ENCODE measurements at places on chromosomes 6 and 20.

DNA sequence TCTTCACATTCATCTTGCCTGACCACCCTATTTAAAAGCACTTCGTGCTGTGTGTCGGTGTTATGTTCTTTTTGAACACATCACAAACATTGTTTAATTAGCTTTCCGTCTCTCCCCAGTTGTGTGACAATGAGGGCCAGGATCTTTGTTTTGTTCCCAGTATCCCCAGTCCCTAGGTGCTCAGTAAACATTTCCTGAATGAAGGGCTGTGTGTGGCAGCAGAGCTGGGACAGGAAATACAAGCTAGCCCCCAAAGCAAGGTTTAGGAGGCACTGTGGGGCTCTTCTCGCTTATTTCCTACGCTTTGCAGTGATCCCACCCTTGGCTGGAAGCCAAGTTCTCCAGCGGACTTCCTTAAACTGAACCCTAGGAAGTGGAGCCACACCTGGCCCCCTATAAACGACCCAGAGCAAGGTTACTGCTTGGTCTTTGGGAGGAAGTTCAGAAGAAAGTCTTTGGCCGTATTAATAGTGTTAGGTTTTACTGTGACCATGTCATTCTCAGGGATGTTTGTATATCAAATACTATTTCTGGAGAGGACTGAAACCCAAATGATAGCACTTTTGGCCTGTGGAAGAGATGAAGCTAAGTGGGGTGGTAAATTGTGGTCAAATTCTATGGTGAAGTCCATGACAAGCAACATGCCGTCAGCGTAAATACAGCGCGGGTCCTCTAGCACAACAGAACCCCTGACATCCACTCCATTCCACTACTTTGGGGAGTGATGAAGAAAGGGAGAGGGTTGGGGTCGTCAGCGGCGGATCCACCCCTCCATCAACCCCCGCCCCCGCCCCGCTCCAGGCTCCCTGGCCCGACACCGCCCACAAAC, 570 bp upstream of the FANCE start:
- DNase-seq: no peak

- DNase-seq: no peak
Measured at GRCh38 chr20:967796-968742, 34.0 kb downstream of the RSPO4 start.

GRCh38 chr6:163916315-163917081, 502.0 kb downstream of the QKI start:
- no peak for DNase-seq

DNA sequence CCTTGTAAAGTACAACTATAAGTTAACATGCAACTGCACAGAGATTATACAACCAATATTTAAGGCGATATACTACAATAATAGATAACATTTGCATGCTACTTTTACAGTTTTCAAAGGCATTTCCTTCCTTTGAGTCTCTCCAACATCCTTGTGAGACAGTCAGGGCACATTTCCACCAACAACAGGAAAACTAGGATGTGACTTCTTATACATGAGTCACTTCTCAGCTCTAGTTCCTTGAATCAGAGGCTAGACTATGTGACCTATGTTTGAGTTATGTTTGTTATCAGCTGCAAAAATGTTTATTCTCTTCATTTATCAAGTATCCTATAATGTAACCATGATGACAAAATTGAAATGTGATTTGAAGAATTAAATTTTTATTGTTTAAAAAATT, 51.7 kb upstream of the TFAP2D start:
- DNase-seq: no peak

- no peak for DNase-seq
Measured at GRCh38 chr20:11246251-11246775, 572.5 kb upstream of the JAG1 start.

- DNase-seq: no peak
Measured at GRCh38 chr6:107764684-107765460, 59.2 kb downstream of the SCML4 start.

DNA sequence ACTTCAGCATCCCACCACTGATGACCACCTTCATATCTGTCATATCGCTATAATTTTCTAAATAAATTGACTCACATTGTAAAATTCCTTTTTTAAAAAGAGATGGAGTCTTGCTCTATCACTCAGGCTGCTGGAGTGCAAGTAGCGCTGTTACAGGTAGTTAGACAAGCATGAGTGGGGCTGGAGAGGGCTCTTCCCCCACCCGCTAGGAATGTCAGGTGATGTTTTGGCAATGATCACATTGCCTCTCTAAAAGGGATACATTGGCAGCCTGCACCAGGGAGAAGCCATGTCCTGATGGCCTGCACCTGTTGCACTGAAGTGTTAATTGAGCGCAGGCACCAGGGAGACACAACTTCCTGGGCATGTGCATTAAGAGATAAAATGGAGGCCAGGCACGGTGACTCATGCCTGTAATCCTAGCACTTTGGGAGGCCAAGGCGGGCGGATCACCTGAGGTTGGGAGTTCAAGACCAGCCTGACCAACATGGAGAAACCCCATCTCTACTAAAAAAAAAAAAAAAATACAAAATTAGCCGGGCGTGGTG, 16.9 kb upstream of the SLC22A16 start:
- DNase-seq: no peak

GRCh38 chr6:16857969-16858592, 96.8 kb upstream of the ATXN1 start:
- DNase-seq: no peak

GRCh38 chr20:55160996-55161395, 685.6 kb downstream of the DOK5 start:
- no peak for DNase-seq

DNA sequence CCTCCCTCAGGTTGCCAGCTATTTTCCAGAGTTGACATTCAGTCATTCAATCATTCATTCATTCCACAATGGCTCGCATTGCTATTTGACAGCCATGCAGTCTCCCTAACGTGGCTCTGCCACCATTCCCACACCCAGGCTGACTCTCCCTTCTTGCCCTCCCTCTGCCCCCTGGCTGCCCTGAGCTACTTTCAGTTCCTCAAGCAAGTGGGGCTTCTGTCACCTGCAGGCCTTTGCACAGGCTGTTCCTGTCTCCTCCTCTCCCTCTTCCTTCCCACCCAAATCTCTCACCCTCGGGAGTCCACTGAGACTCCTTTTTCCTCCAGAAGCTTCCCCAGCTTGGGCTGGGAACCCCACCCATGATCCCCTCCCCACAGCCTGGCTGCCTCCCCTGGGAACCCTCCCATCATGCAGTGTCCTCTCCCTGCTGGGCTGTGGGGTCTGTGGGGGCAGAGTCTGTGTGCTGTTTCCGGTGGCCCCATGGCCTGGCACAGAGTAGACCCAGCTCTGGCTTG, 2.6 kb downstream of the PACSIN1 start:
- DNase-seq: no peak

GRCh38 chr20:16279320-16279719, 293.9 kb downstream of the KIF16B start:
- no peak for DNase-seq

DNA sequence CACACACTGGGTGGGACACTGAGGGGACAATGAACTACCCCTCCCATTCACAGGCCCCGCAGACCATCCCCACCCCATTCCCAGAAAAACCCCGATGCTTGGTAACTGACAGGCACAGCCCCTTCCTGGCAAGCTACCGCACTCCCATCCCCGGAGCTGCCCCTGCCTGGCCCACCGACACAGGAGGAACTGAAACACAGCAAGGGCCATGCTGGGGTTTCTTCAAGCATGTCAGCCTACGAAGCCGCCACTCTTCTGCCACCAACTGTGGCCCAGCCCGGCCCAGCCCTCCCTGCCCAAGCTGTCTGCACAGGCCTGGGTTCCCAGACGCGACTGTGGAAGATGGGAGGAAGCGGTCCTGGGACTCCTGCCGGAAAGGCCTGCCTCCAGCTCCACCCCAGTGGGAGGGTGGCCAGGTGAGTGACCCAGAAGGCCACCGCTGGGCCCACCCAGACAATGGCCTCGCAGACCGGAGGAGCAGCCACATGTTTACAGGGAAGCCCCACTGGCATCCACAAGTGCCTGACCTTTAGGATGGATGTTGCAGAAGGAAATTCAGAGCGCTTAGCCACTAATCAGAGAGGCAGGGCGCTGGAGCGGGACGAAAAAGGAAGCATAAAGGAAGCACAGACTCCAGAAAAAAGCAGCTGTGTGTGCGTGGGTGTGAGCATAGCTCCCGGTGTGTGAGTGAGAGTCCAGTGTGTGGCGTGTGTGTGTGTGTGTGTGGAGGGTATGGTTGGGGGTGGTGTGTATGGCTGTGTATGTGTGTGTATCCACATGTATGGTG, 91.6 kb downstream of the PRND start:
- peak; percentile 16 for DNase-seq

- DNase-seq: no peak
Measured at GRCh38 chr6:145626857-145627256, 108.5 kb downstream of the EPM2A start.
